ENCODE measurements at places on chromosomes 4 and X.

DNA sequence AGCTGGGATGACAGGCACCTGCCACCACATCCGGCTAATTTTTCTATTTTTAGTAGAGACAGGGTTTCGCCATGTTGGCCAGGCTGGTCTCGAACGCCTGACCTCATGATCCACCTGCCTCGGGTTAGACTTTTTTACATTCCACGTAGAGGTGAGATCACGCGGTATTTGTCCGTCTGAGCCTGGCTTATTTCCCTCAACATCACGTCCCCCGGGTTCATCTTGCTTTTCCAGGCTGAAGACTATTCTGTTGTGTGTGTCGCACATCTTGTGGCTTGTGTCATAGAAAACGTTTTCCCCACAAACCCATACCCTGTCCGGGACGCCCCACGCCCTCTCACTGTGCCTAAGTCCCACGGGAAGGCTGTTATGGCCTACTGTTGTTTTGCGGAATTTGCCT, 185.3 kb downstream of the CRLF2 start:
- no peak for DNase-seq

- DNase-seq = no peak
Observed at GRCh38 chr4:147340591-147341120, 140.2 kb upstream of the EDNRA start.

DNA sequence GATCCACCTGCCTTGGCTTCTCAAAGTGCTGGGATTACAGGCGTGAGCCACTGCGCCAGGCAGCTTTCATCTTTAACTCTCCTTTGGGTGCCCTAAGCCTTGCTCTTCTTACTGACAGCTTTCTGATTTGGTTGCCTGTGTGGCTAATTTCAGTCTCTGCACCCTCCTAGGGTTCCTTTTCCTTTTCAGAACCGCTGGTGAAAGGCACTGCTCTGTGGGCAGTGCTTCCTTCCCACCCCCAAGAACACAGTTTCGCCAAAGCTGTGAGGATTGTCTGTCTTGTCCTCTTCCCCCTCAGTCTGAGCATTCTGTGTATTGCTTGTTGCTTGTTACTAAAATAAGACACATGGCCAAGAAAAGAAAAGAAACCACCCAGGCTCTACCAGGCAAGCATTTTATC, 101.4 kb upstream of the FRMPD3 start:
- DNase-seq = no peak

GRCh38 chr4:79184476-79184875, 141.4 kb downstream of the NAA11 start:
- no peak for DNase-seq

- DNase-seq = no peak
Observed at GRCh38 chrX:73851014-73852009, 288.3 kb downstream of the CHIC1 start.

DNA sequence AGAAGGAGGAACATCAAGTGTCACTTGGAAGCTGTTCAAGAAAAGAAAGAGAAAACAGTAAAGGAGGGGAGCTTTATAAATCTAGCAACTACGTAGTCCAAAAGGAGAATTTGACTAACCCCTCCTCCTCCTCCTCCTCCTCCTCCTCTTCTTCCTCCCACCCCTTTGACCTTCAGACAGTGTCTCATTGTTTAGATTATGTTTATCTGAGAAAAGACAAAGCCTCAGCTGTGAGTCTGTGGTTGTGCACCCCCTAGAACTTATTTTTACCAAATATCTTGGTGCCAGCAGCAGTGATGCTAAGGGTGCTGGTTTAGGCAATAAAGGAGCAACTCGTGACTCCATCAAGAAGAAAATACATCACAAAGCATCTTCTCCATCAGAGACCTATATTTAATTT, 68.9 kb upstream of the BMP2K start:
- DNase-seq = no peak

DNA sequence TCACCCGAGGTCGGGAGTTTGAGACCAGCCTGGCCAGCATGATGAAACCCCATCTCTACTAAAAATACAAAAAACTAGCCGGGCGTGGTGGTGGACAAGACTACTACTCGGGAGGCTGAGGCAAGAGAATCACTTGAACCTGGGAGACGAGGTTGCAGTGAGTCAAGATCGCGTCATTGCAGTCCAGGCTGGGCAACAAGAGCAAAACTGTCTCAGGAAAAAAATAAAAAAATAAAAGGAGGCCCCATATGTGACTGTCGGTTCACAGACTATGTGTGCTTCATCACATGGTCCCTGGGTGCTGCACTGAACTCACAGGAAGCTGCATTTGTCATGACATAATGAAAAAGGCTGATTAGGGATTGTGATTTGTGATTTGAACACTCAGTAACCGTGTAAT, 6.4 kb downstream of the TRIML1 start:
- DNase-seq = no peak

GRCh38 chrX:67568769-67569168, 24.9 kb downstream of the AR start:
- no peak for DNase-seq

GRCh38 chrX:69143530-69143929, 21.7 kb downstream of the PJA1 start:
- DNase-seq = no peak

DNA sequence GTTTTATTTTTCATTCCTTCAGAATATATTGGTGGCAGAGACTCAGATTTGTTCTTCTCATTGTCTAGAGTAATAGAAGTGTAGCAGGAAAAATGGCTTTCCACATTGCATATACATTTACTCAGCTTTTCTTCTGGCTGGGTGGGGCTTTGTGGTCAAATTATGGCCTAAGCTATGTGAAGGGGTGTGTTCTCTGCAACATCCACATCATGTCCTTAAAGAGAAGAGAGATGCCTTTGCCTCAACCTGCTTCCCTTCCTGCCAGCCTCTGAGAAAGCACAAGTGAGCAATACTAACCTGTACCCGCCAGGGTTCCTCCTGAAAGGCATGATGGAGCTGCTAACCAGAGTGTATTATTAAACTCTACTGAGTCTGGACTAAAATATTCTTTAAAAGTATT, 695.6 kb upstream of the FAM241A start:
- DNase-seq = no peak

- peak; percentile 44 for DNase-seq
Observed at GRCh38 chr4:42152507-42153504, at the start of gene BEND4. BEND4 (minus strand) TSS chr4:42152655; CDS start chr4:42152143, 512 bp downstream.

- DNase-seq = peak; percentile 27
Observed at GRCh38 chr4:174120446-174121295, 162.8 kb downstream of the FBXO8 start.

DNA sequence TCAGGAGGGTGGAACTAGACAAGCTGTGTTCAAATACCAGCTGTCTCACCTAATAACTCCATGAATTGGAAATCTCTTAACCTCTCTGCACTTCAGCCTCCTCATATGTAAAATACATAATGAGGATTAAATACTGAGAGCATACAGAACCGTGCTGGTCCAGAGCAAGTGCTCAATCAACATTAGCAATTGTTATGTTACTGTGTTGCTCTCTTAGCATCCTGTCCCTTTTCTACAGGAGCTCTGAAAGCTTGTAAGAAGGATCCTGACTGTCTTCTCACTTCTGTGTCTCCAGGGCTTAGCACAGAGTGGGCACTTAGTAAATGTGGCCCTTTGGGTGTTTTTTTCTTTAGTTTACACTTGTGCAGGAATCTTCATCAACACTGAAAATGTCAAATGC, 1456.1 kb upstream of the IGFBP7 start:
- DNase-seq = no peak

GRCh38 chr4:7361280-7361895, 73.3 kb downstream of the PSAPL1 start:
- no peak for DNase-seq

DNA sequence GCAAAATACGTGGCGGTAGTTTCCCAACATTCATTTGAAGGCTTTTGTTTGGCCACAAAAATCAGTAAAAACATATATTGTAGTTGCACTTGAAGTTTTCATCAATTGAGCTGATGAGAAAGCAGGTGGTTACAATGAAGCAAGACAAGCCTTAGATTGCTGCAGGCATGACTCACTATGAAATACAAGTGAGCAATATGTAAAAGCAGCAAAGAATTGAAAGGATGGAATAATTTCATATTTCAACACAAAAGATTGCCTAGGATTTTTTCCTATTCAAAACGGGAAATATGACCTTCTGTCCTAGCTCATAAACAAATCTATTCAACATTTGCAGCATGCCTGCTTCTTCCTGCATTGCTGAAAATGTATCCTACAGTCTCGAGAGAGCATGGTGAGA, 190.9 kb upstream of the BANK1 start:
- no peak for DNase-seq

GRCh38 chr4:100188829-100189228, 1.4 kb downstream of the DDIT4L start:
- DNase-seq = no peak

DNA sequence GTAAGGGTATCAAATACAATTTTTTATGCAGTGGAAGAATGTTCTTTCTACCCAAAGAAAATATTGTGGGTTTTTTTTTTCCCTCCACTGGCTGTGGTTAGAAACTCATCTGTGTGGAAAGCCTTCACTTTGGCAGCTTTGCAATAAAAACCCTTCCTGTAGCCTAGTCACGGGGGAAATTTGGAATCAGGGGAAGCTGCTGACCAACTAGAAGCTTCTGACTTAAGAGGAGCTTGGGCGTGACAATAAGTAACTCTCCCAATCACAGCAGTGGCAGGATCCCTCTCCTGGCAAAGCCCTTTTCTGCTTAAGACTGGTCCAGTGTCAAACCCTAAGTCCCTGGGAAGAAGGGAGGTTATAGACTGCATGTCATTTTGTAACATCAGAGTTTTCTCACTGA, 87.9 kb downstream of the LRRC66 start:
- DNase-seq = no peak

DNA sequence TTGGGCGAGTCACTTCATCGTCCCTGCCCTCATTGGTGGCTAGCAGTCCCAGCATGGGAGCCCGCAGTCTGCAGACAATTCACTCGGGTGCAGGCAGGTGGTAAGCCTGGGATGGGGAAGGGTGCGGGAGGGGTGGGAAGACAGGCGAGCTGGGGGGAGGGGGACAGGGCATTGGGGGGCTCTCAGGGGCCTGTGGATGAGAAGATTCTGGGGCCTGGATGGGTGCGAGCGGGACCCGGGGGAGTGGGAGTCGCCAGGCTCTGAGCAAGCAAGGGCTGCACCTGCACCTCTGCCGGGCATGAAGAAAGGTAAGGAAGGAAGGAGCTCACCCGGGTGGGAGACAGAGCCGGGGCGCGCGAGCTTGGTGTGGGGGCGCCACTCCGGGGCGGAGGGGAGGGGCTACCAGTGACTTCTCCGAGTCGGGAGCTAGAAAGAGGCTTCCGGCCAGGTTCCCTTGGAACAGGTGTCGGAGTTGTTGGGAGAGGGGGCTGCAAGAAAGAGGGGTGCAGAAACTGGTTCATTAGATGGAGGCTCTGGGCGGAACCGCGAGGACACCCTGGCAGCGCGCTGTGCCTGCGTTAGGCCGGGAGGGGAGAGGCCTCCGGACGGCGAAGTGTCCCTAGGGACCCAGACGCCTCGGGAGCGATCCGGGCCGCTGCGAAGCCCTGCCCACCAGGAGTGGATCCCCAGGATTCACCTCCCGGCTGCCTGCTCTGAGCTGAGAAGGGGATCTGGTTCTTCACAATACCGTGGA, 103.4 kb upstream of the PDLIM3 start:
- no peak for DNase-seq

DNA sequence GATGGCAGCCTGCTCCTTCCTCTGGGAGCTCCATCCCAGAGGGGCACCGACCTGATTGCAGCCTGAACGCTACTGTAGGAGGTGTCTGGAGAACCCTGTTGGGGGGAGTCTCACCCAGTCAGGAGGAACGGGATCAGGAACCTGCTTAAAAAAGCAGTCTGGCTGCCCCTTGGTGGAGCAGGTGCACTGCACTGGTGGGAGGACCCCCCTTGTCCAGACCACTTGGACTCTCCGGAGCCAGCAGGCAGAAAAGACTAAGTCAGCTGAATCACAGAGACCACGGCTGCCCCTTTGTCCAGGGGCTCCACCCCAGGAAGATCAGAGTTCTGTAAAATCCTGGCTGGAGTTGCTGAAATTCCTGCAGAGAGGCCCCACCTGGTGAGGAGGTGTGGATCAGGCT, 67.3 kb upstream of the MAGEB18 start:
- DNase-seq = no peak

DNA sequence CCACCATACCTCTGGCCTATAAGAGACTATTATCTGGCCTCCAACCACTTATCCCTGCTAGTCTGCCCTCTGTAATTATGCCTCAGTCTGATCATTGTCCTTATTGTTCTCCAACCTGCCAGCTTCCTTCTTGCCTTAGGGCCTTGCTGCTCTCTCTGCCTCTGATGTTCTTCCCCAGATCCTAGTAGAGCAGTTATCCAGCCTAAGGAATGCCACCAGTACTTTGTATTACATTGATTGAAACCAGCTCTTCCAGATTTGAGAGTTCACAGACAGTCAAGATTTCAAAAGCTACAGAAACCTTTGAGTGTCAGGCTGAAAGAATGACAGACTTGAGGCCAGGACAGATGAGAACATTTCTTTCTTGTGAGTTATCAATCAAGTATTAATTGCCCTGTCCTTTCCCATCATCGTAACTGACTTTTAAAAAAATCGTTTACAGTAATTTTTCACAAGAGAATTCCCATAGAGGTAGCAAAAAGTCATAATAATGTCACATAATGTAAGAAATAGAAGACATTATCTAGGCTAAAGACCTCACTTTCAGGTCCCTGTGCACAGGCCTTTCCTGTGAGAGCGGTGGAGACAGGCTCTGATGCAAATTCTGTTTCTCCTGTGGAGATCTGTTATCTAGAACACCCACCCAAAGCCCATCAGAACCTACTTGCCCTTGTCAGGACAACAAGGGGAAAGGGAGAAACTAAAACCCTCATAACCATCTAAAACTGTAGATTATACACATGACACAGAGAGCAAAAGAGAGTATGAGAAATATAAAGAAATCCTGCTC, 64.1 kb upstream of the GUCY1A1 start:
- DNase-seq = no peak

- no peak for DNase-seq
Observed at GRCh38 chrX:154049209-154050112, 29.8 kb upstream of the IRAK1 start.

- no peak for DNase-seq
Observed at GRCh38 chr4:103626296-103626695, 93.5 kb downstream of the TACR3 start.

- peak; percentile 31 for DNase-seq
Observed at GRCh38 chr4:109302361-109303139, at the start of gene COL25A1. COL25A1 (minus strand) TSS chr4:109302658.

DNA sequence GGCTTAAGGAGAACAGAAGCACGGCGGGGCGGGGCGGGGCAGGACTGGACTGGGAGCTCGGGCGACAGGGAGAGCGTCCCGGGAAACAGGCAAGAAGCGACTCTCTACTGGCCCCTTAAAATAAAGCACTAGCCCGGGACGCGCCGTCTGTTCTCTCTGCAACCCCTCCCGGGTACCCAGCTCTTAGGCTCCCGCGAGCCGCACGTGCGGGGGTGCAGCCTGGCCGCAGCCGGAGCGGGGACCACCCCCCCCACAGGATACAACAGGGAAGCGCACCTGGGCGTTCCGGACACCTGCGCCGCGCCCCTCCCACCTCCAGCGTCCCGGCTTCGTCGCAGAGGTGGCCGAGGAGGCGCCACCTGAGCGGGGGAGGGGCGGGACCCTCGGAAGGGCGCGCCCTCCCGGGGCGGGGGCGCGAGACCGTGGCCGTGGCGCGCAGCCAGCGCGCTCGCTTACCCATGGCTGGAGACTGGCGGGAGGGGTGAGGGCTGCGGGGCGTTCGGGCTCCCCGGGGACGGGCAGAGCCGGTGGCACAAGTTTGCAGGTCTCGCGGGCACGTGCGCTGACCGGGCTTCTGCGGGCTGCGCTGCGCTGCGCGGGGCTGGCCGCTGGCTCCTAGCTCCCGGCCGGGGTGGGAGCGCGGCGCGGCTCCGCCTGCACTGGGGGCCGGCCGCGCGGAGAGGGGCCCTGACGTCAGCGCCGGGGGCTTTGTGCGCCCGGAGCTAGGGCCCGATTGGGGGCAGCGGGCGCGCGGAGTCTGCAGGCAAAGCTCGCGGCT, 91.5 kb downstream of the GEMIN8 start:
- DNase-seq = no peak

Measured in CD4-positive, alpha-beta T cell treated with Interleukin-4 for 1 hour (primary cell).